ENCODE measurements at places on chromosomes 2 and 18.

GRCh38 chr2:130843321-130843985 lies 6.7 kb downstream of the ARHGEF4 start:
- no peak for DNase-seq

DNA sequence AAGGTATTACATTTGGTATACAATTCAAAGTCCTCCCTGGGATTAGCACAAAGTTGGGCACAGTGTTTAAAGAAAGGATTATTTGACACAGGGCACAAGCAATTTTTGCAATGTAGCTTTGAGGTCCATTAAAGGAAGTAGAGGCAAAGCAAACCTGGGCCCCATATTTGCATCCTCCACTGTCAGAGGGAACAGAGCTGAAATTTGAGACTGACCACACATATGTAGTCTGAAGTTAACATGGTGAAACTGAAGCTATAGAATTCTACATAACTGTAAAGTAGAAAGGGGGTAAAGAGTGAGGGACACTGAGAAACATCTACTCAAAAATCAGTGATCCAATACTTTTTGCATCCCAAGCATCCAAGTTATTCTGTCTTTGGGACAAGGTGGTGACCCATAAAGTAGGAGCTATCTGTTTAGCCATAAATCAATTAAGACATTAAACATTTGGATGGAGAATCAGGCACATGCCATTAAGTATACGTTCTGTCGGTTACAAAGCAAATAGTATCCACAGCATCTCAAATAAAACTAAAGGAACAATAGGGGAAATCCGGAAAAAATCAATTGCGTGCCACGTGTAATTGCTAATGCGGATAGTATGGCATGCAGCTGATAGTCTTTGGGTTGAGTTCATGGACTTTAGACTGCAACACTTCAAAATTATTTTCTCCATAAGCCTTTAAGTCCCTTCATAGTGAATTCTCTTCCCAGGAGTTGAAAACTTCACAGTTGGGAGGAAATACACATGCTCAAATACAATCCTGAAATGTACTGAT lies 72.6 kb downstream of the PLEKHM3 start:
- no peak for DNase-seq

DNA sequence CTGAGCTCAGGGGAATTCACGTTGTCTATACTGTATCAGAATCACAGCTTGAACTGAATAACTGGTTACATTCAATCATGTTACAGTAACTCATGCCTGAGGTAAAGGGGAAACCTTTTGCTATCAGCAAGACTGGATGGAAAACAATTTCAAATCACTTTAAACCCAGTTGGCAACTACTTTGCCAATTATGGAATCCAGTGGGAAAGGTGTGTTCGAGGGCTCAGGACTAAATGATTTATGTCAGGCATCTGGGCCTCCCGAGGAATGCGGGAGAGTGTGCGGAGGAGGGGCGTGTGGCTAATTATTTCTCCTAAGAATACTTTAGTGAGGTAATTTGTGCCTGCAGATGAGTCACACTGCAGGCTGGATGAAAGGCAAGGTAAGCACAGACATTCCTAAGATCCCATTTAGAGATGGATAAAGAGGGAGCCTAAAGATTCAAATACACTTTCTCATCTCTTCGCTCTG lies 100.1 kb downstream of the HRH4 start:
- no peak for DNase-seq

GRCh38 chr2:197952540-197953202 lies 148.3 kb downstream of the PLCL1 start:
- DNase-seq: no peak

GRCh38 chr18:67417864-67418523 lies 98.5 kb downstream of the DSEL start:
- DNase-seq: no peak

Measured in stimulated activated CD8-positive, alpha-beta memory T cell treated with anti-CD3 and anti-CD28 coated beads, Interleukin-7, amount 100 ng/mL, for 1 hour (primary cell).